Placental epithelial cell (primary cell): ENCODE measurements at places on chromosomes 4 and X. TPM values are rescaled to one million over a fixed set of nuclear protein-coding genes. Genes with fewer than 3 reads are reported as not detected.

The KIF4A gene
- 2.7 and 4.1 TPM in 2 replicates for total RNA-seq

The HMX1 gene
- not detected in 2 replicates for total RNA-seq

The SSX3 gene
- not detected in 2 replicates for total RNA-seq

The FAM184B gene
- under 0.01 TPM in 1 of 2 replicates, not detected in the other for total RNA-seq

The SCRG1 gene
- under 0.01 TPM in 1 of 2 replicates, not detected in the other for total RNA-seq

The CENPVL2 gene
- total RNA-seq = not detected in 2 replicates

The FAM3A gene
- total RNA-seq = 25.9 and 31.6 TPM in 2 replicates

The ALG13 gene
- total RNA-seq = 35.2 and 61.2 TPM in 2 replicates

The ANK2 gene
- 0.79 and 1.7 TPM in 2 replicates for total RNA-seq

The IGFBP7 gene
- 39.0 and 55.4 TPM in 2 replicates for total RNA-seq

The SCLT1 gene
- total RNA-seq = 13.3 and 13.6 TPM in 2 replicates

The PHKA1 gene
- total RNA-seq = 19.6 and 27.5 TPM in 2 replicates

The RAI2 gene
- total RNA-seq = not detected in 2 replicates

The NLGN3 gene
- total RNA-seq = 0.33 and 0.79 TPM in 2 replicates

The VCX gene
- total RNA-seq = not detected in 2 replicates

The NSUN7 gene
- 0.65 and 2.0 TPM in 2 replicates for total RNA-seq

The MAGEA10 gene
- total RNA-seq = not detected in 2 replicates

The CENPVL1 gene
- not detected in 2 replicates for total RNA-seq

The CLIC2 gene
- total RNA-seq = 0.22 and 2.4 TPM in 2 replicates

The MAGEC3 gene
- total RNA-seq = not detected in 2 replicates
